ENCODE measurements at places on chromosomes 6 and 20. TPM values are rescaled to one million over a fixed set of nuclear protein-coding genes. Genes with fewer than 3 reads are reported as not detected.

- no peak for DNase-seq
Measured at GRCh38 chr6:33686225-33686924, 25.1 kb downstream of the UQCC2 start.

DNA sequence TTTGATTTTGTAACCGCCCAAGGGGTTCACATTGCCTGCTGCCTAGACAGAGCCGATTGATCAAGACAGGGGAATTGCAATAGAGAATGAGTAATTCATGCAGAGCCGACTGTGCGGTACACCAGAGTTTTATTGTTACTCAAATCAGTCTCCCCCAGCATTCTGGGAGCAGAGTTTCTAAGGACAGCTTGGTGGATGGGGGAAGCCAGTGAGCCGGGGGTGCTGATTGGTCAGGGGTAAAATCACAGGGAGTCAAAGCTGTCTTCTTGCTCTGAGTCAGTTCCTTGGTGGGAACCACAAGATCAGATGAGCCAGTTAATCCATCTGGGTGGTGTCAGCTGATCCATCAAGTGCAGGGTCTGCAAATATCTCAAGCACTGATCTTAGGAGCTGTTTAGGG, 60.0 kb upstream of the EZR start:
- DNase-seq = no peak

DNA sequence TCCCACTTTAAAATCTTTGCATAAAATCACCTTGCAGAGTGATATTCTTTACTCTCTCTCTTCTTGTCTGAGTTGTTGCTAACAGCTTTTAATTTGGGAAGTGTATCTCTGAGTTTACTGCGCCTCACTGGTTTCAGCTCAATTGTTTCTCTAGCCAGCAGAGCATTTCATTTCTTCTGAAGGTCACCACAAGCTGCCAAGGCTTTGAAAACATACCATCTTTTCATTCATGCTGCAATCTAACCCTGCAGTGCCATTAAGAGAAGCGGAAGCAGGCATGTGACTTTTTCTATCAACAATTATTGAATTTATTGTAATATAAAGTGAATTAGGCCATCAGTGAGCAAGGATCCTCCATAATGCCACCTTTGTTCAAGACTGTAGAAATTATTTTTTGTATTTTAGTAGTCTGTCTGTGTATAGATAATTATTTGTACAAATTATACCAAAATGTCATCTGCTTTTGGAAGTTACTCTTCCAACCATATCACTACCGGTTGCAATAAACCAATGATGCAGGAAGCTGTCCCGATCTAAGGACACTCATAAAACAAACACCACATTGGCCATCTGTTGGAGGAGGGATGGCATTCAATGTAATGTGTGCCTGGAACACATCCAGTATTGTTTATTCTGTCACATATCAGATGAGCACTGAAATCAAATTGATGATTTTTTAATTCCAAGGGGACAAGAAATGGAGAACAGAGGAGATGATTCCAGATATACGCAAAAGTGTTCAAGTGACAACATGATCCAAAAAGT, 26.8 kb downstream of the HS3ST5 start:
- DNase-seq = no peak

GRCh38 chr6:170476360-170476759, 76.7 kb downstream of the PSMB1 start:
- no peak for DNase-seq

Gene CLPSL1
- polyA plus RNA-seq = not detected

Gene RNF182
- polyA plus RNA-seq = 0.13 TPM

DNA sequence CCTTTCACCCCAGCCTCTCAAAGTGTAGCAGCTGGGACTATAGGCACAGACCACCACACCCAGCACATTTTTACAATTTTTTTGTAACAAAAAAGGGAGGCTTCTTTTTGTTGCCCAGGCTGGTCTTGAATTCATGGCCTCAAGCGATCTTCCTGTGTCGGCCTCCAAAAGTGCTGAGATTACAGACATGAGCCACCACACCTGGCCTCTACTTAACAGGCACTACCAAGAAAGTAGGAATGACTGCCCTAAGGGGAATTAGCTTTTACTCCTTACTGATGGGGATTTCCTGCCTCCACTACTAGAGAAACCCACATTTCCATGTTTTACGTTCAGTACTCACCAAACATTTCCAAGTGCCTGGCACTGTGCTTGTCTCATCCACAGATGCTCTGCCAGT, 109.6 kb downstream of the CARMIL1 start:
- no peak for DNase-seq

Gene NEDD9
- polyA plus RNA-seq = 11.3 TPM

DNA sequence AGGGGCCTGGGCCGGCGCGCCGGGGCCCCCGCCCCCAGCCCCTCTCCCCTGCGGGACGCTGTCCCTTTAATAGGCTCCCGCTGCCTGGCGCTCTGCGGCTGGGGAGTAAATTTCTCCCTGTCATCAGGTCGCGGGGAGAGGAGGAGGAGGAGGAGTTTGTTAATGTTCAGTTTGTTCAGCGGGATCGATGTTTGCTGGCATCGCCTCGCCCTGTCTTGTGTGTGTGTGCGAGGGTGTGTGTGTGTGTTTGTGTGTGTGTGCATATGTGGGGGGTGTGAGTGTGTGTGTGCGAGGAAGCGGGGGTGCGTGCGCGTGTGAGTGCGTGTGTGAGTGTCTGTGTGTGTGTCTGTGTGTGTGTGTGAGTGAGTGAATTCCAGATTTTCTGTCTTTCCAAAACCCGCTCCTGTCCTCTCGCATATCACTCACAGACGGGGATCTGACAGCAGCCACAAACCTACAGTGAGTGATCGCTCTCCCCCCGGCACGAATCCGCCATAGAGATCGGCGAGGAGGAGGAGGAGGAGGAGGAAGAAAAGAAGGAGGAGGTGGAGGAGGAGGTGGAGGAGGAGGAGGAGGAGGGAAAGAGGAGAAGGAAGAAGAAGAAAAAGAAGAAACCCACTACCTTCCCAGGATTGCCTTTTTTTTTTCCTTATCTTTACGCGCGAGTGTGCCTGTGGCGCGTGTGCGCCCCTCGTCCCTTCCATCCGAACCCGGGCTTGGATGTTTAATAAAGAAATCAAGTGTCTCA, at the start of gene TSHZ2:
Gene TSHZ2, plus strand, starts transcription at position 169 of the 748 bp plus-strand sequence. CDS start 936 bp downstream, outside the sequence.
- peak; percentile 57 for DNase-seq

- DNase-seq = no peak
Measured at GRCh38 chr6:132101535-132101934, 150.4 kb upstream of the CCN2 start.

DNA sequence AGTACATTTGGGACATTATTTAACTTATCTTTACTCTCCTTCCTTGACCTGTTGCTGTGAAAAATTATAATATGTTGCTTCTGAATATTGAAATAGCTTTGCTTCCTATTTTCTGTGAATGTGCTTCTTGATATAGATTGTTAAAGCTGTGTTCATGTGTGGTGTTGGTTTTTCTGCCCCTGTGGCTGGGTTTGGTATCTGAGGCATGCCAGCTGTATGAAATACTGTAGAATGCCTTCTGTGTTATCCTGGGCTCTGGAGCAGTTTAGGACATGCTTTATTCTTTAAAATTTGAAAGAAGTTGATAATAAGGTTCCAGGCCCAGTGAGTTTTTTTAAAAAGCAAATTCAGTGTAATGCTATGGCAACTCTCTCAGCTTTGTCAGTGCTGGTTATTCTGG, 71.7 kb downstream of the HIVEP1 start:
- DNase-seq = no peak

Gene PPIL6
- 2.7 TPM for polyA plus RNA-seq

- no peak for DNase-seq
Measured at GRCh38 chr6:22411376-22412105, 114.7 kb upstream of the PRL start.

DNA sequence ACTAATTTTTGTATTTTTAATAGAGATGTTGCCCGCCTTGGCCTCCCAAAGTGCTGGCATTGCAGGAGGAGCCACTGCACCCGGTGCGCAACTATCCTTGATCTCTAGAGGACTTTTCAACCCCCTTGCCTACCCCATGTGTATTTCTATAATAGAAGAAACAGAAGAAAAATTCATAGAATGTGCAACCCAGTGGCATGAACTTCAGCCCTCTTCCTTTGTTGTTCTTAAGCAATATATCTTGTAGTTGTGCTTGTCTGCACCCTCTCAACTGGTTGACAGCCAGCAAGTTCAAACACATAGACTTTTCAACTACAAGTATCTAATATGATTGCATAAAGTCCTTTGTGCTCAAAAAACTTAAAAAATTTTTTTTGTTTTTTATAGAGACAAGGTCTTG, 72.3 kb upstream of the NCOA3 start:
- DNase-seq = no peak

GRCh38 chr6:158033751-158034702, 52.4 kb downstream of the SYNJ2 start:
- DNase-seq = no peak
